ENCODE measurements at places on chromosomes 6 and 20.

GRCh38 chr6:128249429-128249828 lies 271.0 kb downstream of the PTPRK start:
- DNase-seq, result no peak

- no peak for DNase-seq
Observed at GRCh38 chr6:26170951-26171841, 84.0 kb downstream of the HFE start.

GRCh38 chr20:57900226-57900905 lies 190.6 kb upstream of the PMEPA1 start:
- no peak for DNase-seq

DNA sequence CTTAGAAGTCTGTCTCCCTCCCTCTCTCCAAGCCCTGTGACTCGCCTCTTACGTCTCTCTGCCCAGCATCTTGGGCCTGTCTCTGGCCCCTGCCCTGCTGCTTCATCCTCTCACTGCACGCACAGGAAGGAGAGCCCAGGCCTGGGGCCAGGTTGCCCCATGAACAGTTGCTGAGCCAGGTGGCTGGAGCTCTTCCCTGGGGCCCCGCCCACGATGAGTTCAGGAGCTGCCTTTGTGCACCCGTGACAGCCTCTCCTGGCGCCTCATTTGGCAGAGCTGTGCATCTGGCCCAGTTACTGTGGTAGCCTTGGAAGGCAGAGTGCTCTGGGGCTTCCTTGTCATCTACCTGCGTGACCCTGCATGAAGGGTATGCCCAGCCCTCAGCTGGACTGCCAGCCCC lies 44.5 kb downstream of the SLC52A3 start:
- DNase-seq, result no peak

DNA sequence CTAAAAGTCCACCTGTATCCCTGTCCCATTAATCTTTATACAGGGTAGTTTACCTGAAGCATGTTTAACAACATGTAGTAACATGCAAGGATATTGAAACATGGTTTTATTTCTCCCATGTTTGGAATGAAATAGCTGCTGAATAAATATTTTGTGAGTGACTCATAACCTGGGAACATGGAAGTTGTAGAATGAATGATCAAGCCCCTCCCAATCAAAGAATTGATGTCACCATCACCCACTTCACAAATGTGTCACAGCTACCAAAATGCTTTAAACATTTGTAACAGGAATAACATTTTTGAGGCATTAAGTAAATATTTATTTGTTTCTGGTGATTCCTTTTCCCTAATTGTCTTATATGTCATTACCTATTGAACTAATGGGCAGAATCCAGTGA lies 58.9 kb upstream of the TNFAIP3 start:
- no peak for DNase-seq

DNA sequence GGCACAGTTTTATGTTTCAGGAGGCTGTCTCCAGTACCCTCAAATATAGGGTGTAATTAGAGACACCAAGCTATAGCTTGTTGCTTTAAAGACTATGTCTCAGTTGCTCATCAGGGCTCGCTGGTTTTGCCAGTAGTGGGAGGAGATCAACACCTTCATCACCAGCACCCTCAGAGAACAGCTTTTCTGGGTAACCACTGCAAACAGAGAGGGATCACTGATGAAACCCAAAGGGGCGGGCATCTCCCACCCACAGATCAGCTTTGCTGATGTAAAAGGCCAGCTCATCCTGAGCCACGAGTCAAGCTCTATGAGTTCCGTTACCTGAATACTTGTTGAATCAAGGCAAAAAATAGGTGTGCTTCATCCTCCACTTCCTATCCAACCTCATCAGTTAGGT lies 187.7 kb downstream of the AIG1 start:
- no peak for DNase-seq

- no peak for DNase-seq
Observed at GRCh38 chr6:44270526-44271405, 516 bp downstream of the TMEM151B start.

DNA sequence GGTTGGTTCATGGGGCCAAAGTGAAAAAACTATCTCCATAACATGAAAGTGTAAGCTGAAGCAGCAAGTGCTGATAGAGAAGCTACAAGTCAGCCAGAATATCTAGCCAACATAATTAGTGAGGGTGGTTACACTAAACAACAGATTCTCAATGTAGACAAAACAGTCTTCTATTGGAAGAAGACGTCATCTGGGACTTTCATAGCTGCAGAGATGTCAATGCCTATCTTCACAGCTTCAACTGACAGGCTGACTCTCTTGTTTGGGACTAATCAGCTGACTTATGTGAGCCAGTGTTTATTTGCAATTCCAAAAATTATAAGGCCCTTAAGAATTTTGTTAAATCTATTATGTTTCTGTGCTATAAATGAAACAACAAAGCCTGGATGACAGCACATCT lies 63.2 kb downstream of the GMDS start:
- no peak for DNase-seq

- no peak for DNase-seq
Observed at GRCh38 chr6:136772685-136773472, 19.4 kb downstream of the MAP3K5 start.

DNA sequence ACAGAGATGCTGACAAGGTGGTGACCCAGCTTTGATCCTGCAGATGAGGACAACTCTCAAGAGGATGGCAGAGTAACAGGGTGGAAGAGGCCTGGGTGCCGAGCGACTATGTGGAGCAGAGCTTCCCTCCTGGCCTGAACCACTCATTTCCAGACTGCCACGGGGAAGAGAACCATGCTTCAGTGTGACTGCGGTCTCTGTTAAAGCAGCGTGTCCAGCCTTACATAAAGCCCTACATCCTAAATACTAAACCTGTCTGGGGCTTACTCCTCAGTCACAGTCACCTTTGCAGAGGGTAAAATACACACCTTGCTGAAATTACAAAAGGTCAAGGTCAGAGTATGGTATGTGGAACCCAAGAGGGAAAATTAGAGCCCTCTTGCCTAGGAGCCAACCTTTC lies 312.9 kb downstream of the CDC5L start:
- DNase-seq, result no peak

- DNase-seq, result no peak
Observed at GRCh38 chr6:98627129-98627775, 207.1 kb upstream of the POU3F2 start.

- DNase-seq, result no peak
Observed at GRCh38 chr20:19760371-19760721, 2.3 kb downstream of the RIN2 start.

DNA sequence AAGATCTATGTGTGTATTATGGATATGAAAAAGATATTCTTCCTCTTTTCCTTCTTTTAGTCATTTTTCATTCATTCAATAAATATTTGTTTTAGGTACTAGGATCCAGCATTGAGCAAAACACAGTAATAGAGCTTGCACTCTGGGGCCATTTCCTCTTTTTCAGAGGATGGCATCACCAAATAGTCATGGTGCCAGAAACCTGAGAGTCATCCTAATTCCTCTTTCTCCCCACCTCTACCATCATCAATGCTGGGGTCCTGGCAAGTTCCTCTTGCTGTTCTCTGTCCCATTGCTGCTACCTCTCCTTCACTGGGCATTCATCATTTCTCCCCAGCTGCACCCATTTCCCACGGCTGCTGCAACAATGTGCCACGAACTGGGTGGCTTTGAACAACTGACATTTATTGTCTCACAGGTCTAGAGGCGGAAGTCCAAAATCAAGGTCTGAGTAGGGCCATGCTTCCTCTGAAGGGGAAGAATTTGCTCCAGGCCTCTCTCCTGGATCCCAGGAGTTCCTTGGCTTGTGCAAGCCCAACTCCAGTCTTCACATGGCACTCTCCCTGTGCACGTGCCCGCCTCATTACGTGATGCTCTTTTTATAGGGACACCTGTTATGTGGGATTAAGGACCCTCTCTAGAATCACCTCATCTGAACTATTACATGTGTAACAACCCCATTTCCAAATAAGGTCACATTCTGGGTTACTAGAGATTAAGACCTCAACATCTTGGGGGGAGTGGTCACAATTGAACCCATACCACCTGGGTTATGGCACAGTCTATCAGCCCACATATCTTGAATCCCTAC lies 9.5 kb upstream of the IGF2R start:
- no peak for DNase-seq

DNA sequence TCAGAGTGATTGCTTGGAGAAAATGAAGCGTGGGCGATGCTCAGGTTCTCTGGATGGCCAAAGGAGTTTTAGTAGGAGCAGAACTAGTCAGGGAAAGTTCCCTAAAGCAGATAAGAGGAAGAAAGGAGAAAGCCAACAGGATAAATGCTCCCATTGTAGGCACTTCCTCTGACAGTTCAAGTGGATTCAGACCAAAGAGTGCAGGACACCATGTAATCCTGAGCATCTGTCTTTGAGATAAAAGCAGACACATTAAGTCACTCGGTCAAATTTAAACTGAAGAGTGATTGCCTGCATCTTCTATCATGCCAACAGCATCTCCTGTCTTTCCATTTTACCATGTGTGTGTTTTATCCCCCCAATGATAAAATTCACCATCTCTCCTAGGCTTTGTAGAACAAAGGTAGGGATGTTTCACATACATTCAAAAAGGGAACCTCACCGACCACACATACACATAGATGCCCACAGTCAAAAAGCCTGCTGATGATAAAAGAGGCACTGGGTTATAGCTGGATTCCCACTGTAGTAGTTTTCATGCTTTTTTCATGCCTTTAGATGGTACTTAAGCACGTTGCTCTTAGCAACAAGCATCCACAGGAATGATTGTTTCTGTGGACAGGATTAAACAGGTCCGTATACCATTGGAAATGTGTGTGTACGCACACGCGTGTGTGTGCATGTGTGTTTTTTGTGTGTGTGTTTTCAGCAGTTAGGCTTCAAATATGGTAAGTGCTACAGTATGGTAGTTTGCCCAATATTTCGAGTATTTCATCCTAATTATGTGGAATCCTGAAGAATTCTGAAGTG lies 7.0 kb downstream of the GRIK2 start:
- no peak for DNase-seq

- no peak for DNase-seq
Observed at GRCh38 chr6:30238178-30238795, 25.1 kb upstream of the TRIM26 start.

- DNase-seq, result no peak
Observed at GRCh38 chr6:572596-573265, 84.2 kb downstream of the HUS1B start.

DNA sequence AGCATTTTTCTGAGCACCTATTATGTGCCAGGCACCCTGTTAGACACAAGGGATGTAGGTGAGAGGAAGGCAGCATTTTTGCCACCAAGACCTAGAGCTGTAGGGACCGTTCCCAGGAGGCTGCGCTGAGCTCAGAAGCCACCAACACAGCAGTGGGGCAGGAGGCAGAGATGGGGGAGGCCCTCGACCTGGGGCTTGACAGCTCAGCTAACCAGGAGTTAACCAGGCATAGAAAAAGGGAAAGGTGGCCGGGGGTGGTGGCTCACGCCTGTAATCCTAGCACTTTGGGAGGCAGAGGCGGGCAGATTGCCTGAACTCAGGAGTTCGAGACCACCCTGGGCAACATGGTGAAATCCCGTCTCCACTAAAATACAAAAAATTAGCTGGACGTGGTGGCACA lies 29.5 kb downstream of the KIF25 start:
- no peak for DNase-seq

DNA sequence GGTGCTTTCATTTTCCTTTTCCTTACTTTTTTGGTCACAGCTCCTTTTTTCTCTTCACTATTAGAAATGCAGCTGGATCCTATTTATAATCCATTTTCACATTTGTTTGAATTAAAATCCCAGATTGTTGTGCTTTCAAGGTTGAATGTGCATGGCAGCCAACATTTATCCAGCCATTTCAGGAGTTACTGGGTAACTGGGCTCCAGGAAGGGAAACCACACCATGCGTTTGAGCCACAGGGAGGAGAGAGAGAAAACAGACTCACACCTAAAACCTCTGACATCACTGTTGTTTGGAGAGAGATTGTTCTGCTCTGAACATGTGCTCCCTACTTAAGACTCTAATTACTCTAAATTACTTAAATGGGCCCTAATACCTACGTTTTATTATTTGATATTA lies 173.4 kb downstream of the BMP2 start:
- DNase-seq, result no peak

DNA sequence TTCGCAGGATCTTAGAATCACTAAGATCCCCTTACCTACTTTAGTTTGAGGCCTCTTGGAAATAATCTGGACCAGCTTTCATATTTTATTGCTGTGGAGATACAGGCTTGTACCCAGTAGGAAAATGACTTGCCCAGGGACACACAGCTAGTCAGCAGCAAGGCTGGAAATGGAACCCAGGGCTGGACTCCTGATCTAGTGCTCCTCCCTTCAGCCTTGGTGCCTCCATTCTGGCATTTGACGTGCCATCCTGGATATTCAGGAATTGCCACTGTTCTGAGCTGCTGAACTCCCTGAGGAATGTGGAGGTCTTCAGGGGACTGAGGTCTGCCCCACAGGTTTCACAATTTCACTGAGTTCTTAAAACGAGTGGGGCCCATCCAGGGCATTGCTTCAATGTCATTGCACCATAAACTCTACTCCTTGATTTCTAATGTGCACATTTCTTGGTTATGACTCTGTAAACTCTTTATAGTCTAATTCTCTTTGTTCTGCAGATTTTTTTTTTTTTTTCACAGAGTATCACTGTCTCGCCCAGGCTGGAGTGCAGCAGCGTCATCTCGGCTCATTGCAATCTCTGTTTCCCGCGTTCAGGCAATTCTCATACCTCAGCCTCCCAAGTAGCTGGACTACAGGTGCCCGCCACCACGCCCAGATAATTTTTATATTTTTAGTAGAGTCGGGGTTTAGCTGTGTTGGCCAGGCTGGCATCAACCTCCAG lies 26.7 kb upstream of the CDKN1A start:
- no peak for DNase-seq

- no peak for DNase-seq
Observed at GRCh38 chr20:21126581-21126870, 644 bp downstream of the KIZ start.
